Effector memory CD4-positive, alpha-beta T cell (primary cell): ENCODE measurements at places on chromosomes 1 and 21.

DNA sequence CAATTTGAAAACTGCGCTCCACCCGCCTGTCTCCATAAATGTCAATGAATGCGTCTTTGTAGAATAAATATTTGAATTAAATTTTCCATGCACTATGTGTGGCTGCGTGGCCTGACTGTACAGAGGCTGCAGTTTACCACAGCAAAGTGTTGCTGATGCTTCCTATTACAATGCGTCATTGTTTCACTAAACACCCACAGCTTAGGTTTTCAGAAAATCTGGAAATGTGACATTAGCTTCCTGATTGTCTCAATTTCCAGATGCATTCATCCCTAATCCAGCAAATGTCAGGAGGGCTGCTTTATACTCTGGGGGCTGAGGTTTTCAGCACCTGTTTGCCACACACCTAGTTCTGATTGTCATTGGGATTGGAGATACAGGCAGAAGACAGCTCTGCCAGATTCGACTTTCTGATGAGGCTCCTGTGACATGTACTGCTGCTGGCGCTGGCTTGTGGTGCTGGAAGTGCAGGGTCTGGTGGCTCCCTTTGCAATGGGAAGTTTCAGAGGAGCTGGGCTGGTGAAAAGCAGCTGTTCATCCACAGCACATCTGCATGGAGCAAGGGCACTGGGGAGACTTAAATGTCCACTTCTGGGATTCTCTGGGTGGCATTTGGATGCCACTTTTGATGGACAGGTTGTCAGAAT is 40.0 kb downstream of the URB2 start:
- H3K27me3 ChIP-seq: no peaks in the 10 kb centered on the region
- H3K27ac ChIP-seq: no peak overlapping the region
- H3K36me3 ChIP-seq: no peaks in the 10 kb centered on the region
- no peak for DNase-seq
- H3K4me3 ChIP-seq: no peak overlapping the region

GRCh38 chr21:27590271-27590670 is 623.4 kb upstream of the ADAMTS5 start:
- H3K4me3 ChIP-seq: no peak overlapping the region
- H3K4me1 ChIP-seq: no peaks in the 10 kb centered on the region
- DNase-seq: no peak
- no peaks in the 10 kb centered on the region for H3K27me3 ChIP-seq

- H3K4me3 ChIP-seq: no peak overlapping the region
- no peaks in the 10 kb centered on the region for H3K4me1 ChIP-seq
- no peaks in the 10 kb centered on the region for H3K36me3 ChIP-seq
Observed at GRCh38 chr1:70361727-70362398, 7.3 kb upstream of the ANKRD13C start.

DNA sequence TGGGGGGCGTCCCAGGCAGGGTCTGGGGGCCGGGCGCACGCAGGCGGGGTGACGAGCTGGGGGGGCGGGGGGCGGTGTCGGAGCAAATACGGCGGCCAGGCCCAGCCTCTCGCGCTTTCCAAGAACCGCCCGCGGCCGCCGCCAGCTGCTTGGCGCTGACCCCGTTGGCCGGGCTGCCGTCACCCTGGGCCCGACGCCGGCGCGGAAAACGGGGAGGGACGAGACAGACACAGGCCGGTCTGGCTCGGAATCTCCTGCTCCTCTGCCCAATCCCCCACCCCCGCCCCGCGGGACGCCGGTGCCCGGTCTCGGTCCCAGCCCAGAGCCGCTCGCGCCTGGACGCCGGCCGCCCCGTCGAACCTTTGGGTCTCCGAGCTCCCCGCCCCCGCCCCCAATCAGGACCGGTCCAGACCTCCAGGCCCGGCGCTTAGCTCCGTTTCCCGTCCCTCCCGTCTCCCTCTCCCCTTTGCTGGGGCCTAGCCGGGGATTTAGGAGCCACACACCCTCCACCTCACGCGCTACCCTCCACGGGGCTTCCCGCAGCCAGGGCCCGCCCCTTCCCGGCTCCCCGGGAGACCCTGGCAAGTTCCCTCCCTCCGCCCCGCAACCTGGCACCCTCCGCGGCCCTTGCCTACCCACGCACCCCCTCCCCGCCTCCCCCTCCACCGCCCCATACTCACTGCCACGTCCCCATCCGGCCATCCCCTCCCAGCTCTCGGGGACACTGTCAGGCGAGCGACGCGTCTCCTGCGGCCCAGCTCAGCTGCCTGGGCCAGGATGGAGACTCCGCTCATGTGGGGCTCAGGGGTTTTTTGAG is 800 bp upstream of the MMP23B start:
- H3K36me3 ChIP-seq: no peaks in the 10 kb centered on the region
- peaks cover 30% of the 10 kb centered on the region for H3K4me1 ChIP-seq
- peaks cover 6% of the 10 kb centered on the region for H3K27me3 ChIP-seq
- peak overlapping the region; percentile 59 for H3K27ac ChIP-seq

DNA sequence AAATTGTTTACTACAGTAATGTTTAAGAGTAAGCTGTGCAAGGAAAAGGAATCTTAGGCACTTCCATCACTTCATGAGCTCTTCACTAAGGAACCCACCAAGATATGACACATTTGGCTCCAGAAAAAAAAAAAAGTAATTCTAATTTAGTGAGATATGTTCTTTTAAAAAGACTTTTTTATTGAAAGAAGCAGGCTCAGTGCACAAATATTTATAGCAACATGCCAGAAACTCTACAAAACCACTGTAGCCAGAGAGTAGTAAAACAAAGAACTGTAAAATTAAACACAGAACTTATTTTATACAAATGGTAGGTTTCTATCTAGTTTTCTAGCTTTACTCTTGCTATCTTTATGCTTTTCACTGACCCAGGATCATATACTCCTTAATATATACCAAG is 434.6 kb upstream of the ADGRL2 start:
- no peaks in the 10 kb centered on the region for H3K36me3 ChIP-seq
- DNase-seq: no peak
- no peaks in the 10 kb centered on the region for H3K4me1 ChIP-seq
- no peaks in the 10 kb centered on the region for H3K27me3 ChIP-seq
- H3K27ac ChIP-seq: no peak overlapping the region

- H3K4me3 ChIP-seq: no peak overlapping the region
- DNase-seq: no peak
- no peaks in the 10 kb centered on the region for H3K36me3 ChIP-seq
- H3K4me1 ChIP-seq: peaks cover 39% of the 10 kb centered on the region
- no peak overlapping the region for H3K27ac ChIP-seq
Observed at GRCh38 chr1:160432371-160432786, 32.0 kb downstream of the VANGL2 start.

DNA sequence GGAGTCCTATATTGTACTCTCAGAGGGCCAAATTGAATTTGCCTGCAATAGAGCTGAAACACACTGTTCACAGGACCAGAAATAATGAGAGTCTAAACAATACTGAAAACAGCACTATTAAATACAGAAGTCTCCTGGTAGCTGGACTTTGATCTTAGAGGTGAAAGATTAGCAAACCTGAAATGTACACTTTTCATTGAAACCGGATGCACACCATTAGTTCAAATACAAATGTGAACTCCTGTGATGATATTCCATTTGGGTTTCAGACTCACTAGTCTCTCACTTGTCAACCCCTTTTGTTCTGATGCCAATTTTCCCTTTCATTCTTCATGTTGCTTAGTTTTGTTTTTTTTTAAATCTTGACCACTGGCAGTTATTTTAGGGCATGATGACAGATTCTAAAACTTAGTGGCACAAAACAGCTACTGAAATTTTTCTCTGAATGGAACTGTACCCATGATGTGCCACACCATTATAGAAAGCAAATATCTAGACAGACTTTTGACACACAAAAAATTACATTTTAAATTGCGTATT is 5.9 kb upstream of the TNFSF4 start:
- H3K4me3 ChIP-seq: no peak overlapping the region
- no peaks in the 10 kb centered on the region for H3K36me3 ChIP-seq
- no peak overlapping the region for H3K27ac ChIP-seq
- H3K4me1 ChIP-seq: no peaks in the 10 kb centered on the region
- H3K27me3 ChIP-seq: no peaks in the 10 kb centered on the region
- DNase-seq: no peak

DNA sequence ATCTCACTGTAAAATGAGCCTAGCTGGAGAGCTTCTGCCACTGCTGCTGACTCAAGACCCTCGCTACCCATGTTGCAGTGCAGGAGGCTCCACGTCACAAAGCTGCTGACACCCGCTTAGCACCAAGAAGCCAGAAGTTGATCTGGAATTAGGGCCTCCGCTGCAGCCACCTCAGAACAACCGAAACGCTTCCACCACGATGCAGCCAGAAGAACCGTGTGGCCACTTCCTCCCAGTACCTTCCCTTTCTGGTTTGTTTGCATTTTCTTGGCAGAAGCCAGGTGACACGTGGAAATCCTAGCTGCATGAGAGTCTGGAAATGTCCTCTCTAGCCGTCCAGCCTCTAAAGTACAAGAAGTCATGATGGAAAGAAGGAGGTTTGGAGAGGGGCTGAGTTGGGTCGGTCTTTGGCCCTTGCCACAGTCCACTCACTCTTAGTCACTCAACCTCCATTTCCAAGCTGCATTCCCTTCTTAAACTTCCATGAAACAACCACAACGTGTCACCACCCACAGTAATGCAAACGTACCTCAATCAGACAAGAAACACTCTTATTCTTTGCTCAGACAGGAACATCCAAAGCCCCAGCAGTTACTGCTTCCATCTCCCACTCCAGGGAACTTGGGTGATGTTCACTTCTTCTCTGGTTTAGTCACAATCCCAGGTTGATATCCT is 10.0 kb upstream of the CDA start:
- no peaks in the 10 kb centered on the region for H3K36me3 ChIP-seq
- H3K4me1 ChIP-seq: no peaks in the 10 kb centered on the region
- no peak overlapping the region for H3K27ac ChIP-seq
- DNase-seq: no peak
- no peak overlapping the region for H3K4me3 ChIP-seq

- no peaks in the 10 kb centered on the region for H3K4me1 ChIP-seq
- H3K4me3 ChIP-seq: no peak overlapping the region
- H3K27ac ChIP-seq: no peak overlapping the region
- H3K27me3 ChIP-seq: no peaks in the 10 kb centered on the region
- no peaks in the 10 kb centered on the region for H3K36me3 ChIP-seq
- no peak for DNase-seq
Observed at GRCh38 chr1:90358448-90358847, 358.7 kb downstream of the BARHL2 start.

DNA sequence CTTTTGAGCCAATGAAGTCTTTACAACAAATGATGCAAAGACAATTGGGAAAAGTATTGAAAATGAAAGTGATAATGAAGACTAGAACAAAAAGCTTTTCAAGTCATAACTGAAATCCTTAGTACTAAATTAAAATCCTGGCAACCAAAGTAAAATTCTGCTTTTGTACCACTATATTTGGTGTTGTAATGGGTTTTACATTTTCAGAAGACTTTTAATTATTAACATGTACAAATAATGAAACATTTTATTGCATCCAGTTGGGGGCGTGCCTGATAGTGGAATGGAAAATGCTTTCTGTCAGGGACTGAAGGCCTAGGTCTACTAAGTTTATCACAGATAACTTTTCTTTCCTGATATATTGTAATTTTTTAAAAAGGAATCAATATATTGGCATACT is 89.4 kb downstream of the SDCCAG8 start:
- H3K27ac ChIP-seq: no peak overlapping the region
- no peaks in the 10 kb centered on the region for H3K36me3 ChIP-seq
- H3K27me3 ChIP-seq: no peaks in the 10 kb centered on the region
- no peaks in the 10 kb centered on the region for H3K4me1 ChIP-seq

GRCh38 chr21:25569711-25570110 is 37.6 kb downstream of the MRPL39 start:
- no peaks in the 10 kb centered on the region for H3K27me3 ChIP-seq
- H3K4me3 ChIP-seq: no peak overlapping the region
- no peak for DNase-seq
- H3K36me3 ChIP-seq: no peaks in the 10 kb centered on the region
- H3K27ac ChIP-seq: peak overlapping the region; percentile 5

DNA sequence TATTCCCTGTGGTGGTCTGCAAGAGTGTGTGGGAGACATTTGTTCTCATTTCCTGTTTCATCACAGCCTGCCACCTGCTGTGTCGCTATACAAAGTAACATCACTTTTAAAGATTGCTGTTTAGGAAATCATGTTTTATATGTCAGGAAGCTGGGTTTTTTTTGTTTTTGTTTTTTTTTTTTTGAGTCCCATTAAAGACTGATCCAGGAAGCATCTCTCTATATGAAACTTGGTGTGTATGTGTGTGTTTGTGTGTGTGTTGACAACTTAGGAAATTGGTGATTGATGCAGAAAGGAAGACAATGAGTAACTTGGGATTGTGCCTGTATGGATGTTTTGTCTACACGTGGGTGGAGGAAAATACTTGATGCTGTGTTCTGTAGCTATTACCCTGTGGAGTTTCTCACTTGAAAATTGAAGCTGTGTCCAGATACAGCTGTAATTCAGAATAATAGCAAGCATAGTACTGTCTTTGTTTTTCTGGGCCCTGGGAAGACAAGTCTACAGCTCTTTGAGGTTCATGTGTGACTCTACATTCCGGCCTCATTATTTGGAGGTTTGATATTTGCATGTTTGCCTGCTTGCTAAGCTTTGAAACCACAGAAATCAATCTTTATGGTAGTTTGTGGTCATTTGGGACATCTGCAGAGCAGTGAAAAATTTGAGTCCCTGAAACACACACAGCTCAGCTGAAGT is 47.9 kb downstream of the LAMC1 start:
- no peak for DNase-seq
- H3K36me3 ChIP-seq: no peaks in the 10 kb centered on the region
- H3K4me1 ChIP-seq: no peaks in the 10 kb centered on the region
- H3K4me3 ChIP-seq: no peak overlapping the region
- no peak overlapping the region for H3K27ac ChIP-seq
- H3K27me3 ChIP-seq: no peaks in the 10 kb centered on the region

GRCh38 chr21:34073032-34073748 is at the start of the genes MRPS6 and SLC5A3:
Gene MRPS6, plus strand, starts transcription at chr21:34073578. Its CDS starts 123 bp downstream, at chr21:34073701.
Gene SLC5A3, plus strand, starts transcription at chr21:34073578. Its CDS starts 21,621 bp downstream, at chr21:34095199.
- peaks cover 18% of the 10 kb centered on the region for H3K4me1 ChIP-seq
- peak within 1 kb of the TSS; percentile 90 for H3K4me3 ChIP-seq
- H3K36me3 ChIP-seq: no peaks in the 10 kb centered on the region

DNA sequence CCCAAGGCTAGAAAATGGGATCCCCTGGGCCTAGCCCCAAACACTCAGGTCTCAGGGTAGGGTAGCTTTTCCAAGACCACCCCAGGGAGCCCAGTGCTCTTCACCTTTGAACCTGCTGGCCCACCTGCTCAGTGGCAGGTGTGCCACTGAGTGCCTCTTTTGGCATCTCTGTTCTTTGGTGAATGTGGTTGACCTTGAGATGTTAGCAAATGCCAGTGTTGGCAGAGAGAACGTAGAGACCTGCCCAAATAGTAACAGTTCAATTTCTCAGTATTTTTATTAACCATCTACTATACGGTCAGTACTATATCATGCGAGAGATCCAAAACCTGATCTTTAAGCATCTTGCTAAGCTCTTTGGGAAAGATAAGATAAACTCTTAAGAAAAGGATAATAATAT is 128.2 kb downstream of the PEX14 start:
- no peak overlapping the region for H3K27ac ChIP-seq
- no peaks in the 10 kb centered on the region for H3K27me3 ChIP-seq
- DNase-seq: no peak
- H3K36me3 ChIP-seq: peaks cover 3% of the 10 kb centered on the region
- H3K4me1 ChIP-seq: no peaks in the 10 kb centered on the region

GRCh38 chr1:155978973-155979429 is 654 bp upstream of the ARHGEF2 start:
- peaks cover 55% of the 10 kb centered on the region for H3K4me1 ChIP-seq
- H3K4me3 ChIP-seq: peak overlapping the region; percentile 84
- H3K27ac ChIP-seq: peak overlapping the region; percentile 84
- H3K36me3 ChIP-seq: peaks cover 5% of the 10 kb centered on the region
